Neural progenitor cell (in vitro differentiated cells): ENCODE measurements at places on chromosomes 5 and 9. TPM values are rescaled to one million over a fixed set of nuclear protein-coding genes. Genes with fewer than 3 reads are reported as not detected.
A peak's percentile ranks its signal among the peaks of the same experiment; 100 is the strongest.

- H3K36me3 ChIP-seq: no peaks in the 10 kb centered on the region
- no peak for DNase-seq
- no peaks in the 10 kb centered on the region for H3K4me1 ChIP-seq
- H3K27me3 ChIP-seq: no peaks in the 10 kb centered on the region
- H3K4me3 ChIP-seq: no peak overlapping the region
Measured at GRCh38 chr9:33458444-33458843, 11.1 kb upstream of the AQP3 start.

GRCh38 chr5:167140548-167141291, 1150.7 kb upstream of the WWC1 start:
- no peaks in the 10 kb centered on the region for H3K27me3 ChIP-seq
- no peaks in the 10 kb centered on the region for H3K36me3 ChIP-seq
- H3K4me1 ChIP-seq: no peaks in the 10 kb centered on the region
- no peak for DNase-seq
- H3K27ac ChIP-seq: no peak overlapping the region

Gene FCN1
- total RNA-seq: not detected in 2 replicates

Gene EXOSC2
- total RNA-seq: 59.1 and 75.5 TPM in 2 replicates

DNA sequence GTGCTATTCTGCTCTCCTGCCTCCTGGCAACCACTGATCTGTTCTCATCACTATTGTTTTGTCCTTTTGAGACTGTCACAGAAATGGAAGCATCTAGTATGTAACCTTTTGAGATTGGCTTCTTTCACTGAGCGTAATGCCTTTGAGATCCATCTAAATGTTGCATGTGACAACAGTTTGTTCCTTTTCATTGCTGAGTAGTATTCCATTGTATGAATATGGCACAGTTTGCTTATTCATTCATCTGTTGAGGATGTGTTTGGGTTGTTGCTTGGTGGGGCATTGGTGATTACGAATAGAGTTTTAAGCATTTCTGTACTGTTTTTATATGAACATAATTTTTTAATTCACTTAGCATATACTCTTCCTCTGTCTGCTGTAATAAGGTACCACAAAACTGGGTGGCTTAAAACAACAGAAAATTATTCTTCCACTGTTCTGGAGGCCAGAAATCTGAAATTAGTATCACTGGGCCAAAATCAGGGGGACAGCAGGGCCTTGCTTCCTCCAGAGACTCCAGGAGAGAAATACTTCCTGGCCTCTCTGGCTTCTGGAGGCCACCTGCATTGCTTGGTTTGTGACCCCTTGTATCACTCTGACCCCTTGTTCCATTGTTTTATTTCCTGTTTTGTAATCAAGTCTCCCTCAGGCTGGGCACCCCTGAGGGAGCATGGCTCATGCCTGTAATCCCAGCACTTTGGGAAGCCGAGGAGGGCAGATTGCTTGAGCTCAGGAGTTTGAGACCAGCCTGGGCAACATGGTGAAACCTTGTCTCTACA, 53.0 kb downstream of the EXOSC2 start:
- no peak overlapping the region for H3K4me3 ChIP-seq
- no peaks in the 10 kb centered on the region for H3K27me3 ChIP-seq
- no peaks in the 10 kb centered on the region for H3K4me1 ChIP-seq
- no peaks in the 10 kb centered on the region for H3K36me3 ChIP-seq

DNA sequence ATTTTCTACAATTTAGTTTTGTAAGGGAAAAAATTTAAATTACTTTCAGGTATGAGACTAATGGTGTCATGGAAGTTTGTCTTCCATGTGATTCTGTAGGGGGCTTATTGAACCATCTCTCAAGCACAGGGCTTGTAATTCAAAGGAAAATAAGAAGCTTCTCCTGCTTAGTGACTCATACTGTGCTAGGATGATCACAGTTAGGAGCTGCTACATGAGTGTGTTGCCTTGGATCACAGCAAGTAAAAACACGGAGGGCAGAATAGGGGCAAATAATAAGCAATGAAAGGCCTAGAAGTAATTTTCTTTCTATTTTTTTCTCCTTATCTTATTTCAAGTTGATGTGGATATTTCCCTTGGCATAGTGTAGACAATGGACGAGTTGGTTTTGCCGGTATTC, 28.9 kb downstream of the TMEM167A start:
- no peak for DNase-seq
- no peak overlapping the region for H3K4me3 ChIP-seq
- no peaks in the 10 kb centered on the region for H3K4me1 ChIP-seq
- H3K36me3 ChIP-seq: no peaks in the 10 kb centered on the region
- H3K27me3 ChIP-seq: no peaks in the 10 kb centered on the region
- no peak overlapping the region for H3K27ac ChIP-seq

Gene CCDC107
- total RNA-seq: 3.8 and 10.6 TPM in 2 replicates

Gene FBP2
- not detected in 2 replicates for total RNA-seq

- peaks cover 29% of the 10 kb centered on the region for H3K4me1 ChIP-seq
- H3K27me3 ChIP-seq: peaks cover 12% of the 10 kb centered on the region
- peak overlapping the region; percentile 96 for H3K27ac ChIP-seq
- H3K4me3 ChIP-seq: peak overlapping the region; percentile 77
- peak; percentile 89 for DNase-seq
Measured at GRCh38 chr5:178116143-178116885, 3.0 kb downstream of the N4BP3 start.

DNA sequence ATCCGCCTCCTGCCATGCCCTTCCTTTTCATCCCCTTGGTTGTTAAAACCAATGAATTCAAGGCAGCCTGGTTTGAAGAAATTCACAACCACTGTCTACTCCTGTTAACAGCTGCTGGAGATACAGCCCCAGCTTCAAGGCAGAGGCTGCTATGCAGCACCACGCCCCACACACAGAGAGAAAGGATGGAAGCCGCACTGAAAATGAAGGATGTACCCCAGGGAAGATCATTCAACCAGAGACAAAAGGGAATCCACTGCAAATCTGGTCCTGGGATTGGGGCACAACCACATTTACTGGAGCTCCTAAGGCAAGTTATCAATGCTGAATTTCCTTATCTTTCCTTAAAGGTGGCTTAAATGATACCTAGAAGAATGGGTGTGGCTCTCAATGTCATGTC, 58.7 kb downstream of the DPYSL3 start:
- no peaks in the 10 kb centered on the region for H3K36me3 ChIP-seq
- peaks cover 72% of the 10 kb centered on the region for H3K4me1 ChIP-seq
- peak; percentile 39 for DNase-seq
- no peaks in the 10 kb centered on the region for H3K27me3 ChIP-seq
- peak overlapping the region; percentile 97 for H3K4me3 ChIP-seq

DNA sequence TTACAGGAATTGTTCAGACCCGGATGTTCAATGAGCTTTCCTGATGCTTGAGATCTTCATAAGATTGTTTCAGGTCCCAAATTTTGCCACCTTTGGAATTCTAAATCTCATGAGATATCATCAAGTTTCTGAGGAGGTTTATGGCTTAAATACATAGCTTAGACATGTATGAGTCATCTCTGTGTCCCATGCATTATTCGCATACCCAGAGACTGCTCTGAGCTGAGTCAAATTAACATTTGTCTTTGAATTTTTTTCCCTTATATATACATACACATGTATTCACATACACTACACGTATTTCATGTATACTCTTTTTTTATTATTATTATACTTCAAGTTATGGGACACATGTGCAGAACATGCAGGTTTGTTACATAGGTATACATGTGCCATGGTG, 744.6 kb downstream of the BRINP1 start:
- H3K4me3 ChIP-seq: no peak overlapping the region
- H3K4me1 ChIP-seq: no peaks in the 10 kb centered on the region
- H3K36me3 ChIP-seq: no peaks in the 10 kb centered on the region
- no peak for DNase-seq
- H3K27me3 ChIP-seq: no peaks in the 10 kb centered on the region

GRCh38 chr9:110030632-110031031, 177.3 kb downstream of the C9orf152 start:
- H3K4me3 ChIP-seq: no peak overlapping the region
- H3K4me1 ChIP-seq: peaks cover 34% of the 10 kb centered on the region
- H3K27ac ChIP-seq: no peak overlapping the region

GRCh38 chr9:22840641-22841040, 394.0 kb downstream of the DMRTA1 start:
- no peak overlapping the region for H3K4me3 ChIP-seq
- peak; percentile 2 for DNase-seq
- H3K36me3 ChIP-seq: no peaks in the 10 kb centered on the region
- no peaks in the 10 kb centered on the region for H3K27me3 ChIP-seq
- H3K4me1 ChIP-seq: no peaks in the 10 kb centered on the region

GRCh38 chr5:159784993-159785392, 131.3 kb upstream of the ADRA1B start:
- no peak overlapping the region for H3K4me3 ChIP-seq
- no peak for DNase-seq
- no peak overlapping the region for H3K27ac ChIP-seq

GRCh38 chr9:81526587-81526986, 162.8 kb downstream of the TLE1 start:
- no peak for DNase-seq
- H3K4me3 ChIP-seq: no peak overlapping the region
- H3K27me3 ChIP-seq: no peaks in the 10 kb centered on the region
- H3K36me3 ChIP-seq: no peaks in the 10 kb centered on the region
- peaks cover 5% of the 10 kb centered on the region for H3K4me1 ChIP-seq
- H3K27ac ChIP-seq: no peak overlapping the region

GRCh38 chr5:71810471-71811195, 91.6 kb downstream of the CARTPT start:
- no peak overlapping the region for H3K27ac ChIP-seq
- no peak for DNase-seq
- H3K4me1 ChIP-seq: peaks cover 15% of the 10 kb centered on the region
- no peaks in the 10 kb centered on the region for H3K27me3 ChIP-seq
- H3K4me3 ChIP-seq: no peak overlapping the region

- no peaks in the 10 kb centered on the region for H3K36me3 ChIP-seq
- no peaks in the 10 kb centered on the region for H3K27me3 ChIP-seq
- no peak overlapping the region for H3K4me3 ChIP-seq
- no peaks in the 10 kb centered on the region for H3K4me1 ChIP-seq
Measured at GRCh38 chr9:135692410-135692809, 6.9 kb downstream of the SOHLH1 start.

GRCh38 chr5:53438486-53439472, 41.6 kb upstream of the FST start:
- no peak overlapping the region for H3K27ac ChIP-seq
- H3K4me3 ChIP-seq: no peak overlapping the region
- no peaks in the 10 kb centered on the region for H3K27me3 ChIP-seq
- H3K4me1 ChIP-seq: no peaks in the 10 kb centered on the region
- DNase-seq: no peak

Gene SLC2A6
- total RNA-seq: 2.3 and 8.8 TPM in 2 replicates

Gene ZNF618
- total RNA-seq: 10.5 and 16.9 TPM in 2 replicates

GRCh38 chr5:160773646-160774410, 78.2 kb downstream of the ATP10B start:
- H3K27ac ChIP-seq: no peak overlapping the region
- H3K4me1 ChIP-seq: peaks cover 29% of the 10 kb centered on the region
- H3K36me3 ChIP-seq: no peaks in the 10 kb centered on the region
- no peaks in the 10 kb centered on the region for H3K27me3 ChIP-seq
- H3K4me3 ChIP-seq: no peak overlapping the region
- DNase-seq: peak; percentile 7

Gene CHSY3
- total RNA-seq: 0.30 and 0.90 TPM in 2 replicates

- H3K27ac ChIP-seq: no peak overlapping the region
- H3K27me3 ChIP-seq: no peaks in the 10 kb centered on the region
- H3K4me3 ChIP-seq: no peak overlapping the region
- DNase-seq: no peak
- no peaks in the 10 kb centered on the region for H3K36me3 ChIP-seq
- H3K4me1 ChIP-seq: peaks cover 13% of the 10 kb centered on the region
Measured at GRCh38 chr5:92801911-92802310, 779.1 kb downstream of the NR2F1-AS1 start.

Gene SPATA31D4
- total RNA-seq: not detected in 2 replicates

- no peak for DNase-seq
- H3K27me3 ChIP-seq: no peaks in the 10 kb centered on the region
- no peaks in the 10 kb centered on the region for H3K36me3 ChIP-seq
- no peaks in the 10 kb centered on the region for H3K4me1 ChIP-seq
Measured at GRCh38 chr9:83572524-83572923, 34.3 kb upstream of the FRMD3 start.

- H3K36me3 ChIP-seq: no peaks in the 10 kb centered on the region
- peak within 1 kb of the TSS; percentile 95 for H3K4me3 ChIP-seq
- no peak within 1 kb of the TSS for H3K27ac ChIP-seq
- H3K4me1 ChIP-seq: peaks cover 33% of the 10 kb centered on the region
- DNase-seq: peak; percentile 90
Measured at GRCh38 chr5:157265714-157266285, at the start of gene CYFIP2. TSS of gene CYFIP2 (plus strand) at chr5:157266123. CDS start at chr5:157285362, 19,239 bp downstream.

Gene DMRT3
- 0.41 and 0.90 TPM in 2 replicates for total RNA-seq

GRCh38 chr5:9538504-9538903, 7.4 kb downstream of the SEMA5A start:
- no peak overlapping the region for H3K4me3 ChIP-seq
- no peaks in the 10 kb centered on the region for H3K27me3 ChIP-seq
- H3K27ac ChIP-seq: no peak overlapping the region
- no peak for DNase-seq
- peaks cover 10% of the 10 kb centered on the region for H3K4me1 ChIP-seq
- H3K36me3 ChIP-seq: no peaks in the 10 kb centered on the region

DNA sequence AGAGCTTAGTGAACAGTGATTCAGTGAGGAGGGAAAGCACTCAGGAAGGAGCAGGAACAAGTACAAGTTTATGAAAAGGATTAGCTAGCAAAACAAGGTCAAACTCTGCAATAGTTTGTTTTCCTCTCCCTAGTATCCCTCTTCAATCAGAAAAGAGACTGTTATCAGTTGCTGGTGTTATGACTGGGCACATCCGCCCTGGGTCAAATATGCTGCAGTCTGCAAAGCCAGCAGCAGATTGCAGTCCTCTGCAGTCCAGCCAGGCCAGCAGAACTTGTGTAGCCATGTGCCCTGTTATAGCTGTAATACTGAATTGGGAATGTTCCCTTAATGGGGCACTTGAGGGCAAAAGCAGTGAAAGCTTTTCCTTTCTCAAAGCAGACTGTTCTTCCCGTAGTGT, 12.0 kb downstream of the PCDHAC2 start:
- H3K36me3 ChIP-seq: no peaks in the 10 kb centered on the region
- H3K27ac ChIP-seq: no peak overlapping the region
- no peak overlapping the region for H3K4me3 ChIP-seq
- DNase-seq: no peak

DNA sequence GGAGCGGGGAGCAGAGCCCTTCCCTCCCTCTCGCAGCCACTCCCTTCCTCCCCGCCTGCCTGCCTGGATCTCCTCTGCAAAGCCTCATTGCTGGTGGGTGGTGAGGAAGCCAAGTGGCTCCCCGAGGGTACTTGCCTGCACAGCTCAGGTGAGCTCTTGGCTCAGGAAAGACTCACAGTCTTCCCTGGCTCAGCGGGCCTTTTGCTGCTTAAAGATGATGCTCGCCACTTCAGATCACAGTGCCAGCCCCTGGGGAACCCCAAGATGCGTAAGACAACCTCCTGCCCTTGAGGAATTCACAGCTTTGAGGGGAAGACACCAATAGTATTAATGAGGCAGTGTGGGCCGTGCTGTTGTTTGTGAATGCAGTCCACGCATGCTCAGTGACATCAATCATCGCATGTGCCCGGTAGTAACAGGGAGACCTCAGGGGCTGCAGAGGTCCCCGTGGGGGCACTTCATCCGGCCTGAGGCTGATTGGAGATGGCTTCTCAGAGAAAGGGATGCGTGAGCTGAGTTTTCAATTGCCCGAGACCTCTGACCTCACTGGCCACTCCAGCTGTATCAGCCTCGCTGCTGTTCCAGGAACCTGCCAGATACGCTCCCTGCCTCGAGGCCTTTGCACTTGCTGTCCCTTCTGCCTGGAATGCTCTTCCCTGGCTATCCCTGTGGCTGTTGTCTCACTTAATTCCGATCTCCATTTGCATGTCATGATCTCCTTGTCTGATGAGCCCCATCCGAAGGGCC, 36.8 kb downstream of the ERGIC1 start:
- DNase-seq: no peak
- H3K27ac ChIP-seq: no peak overlapping the region
- no peaks in the 10 kb centered on the region for H3K36me3 ChIP-seq
- H3K4me3 ChIP-seq: no peak overlapping the region
- H3K27me3 ChIP-seq: no peaks in the 10 kb centered on the region
- peaks cover 20% of the 10 kb centered on the region for H3K4me1 ChIP-seq

Gene SH3TC2
- total RNA-seq: 0.12 and 0.69 TPM in 2 replicates

Gene BHMT2
- total RNA-seq: not detected in 2 replicates

Gene PCDHA9
- total RNA-seq: 2.0 TPM in 2 replicates
